Fibroblast of skin of scalp (primary cell): ENCODE measurements at places on chromosomes 6 and 20.

- DNase-seq, result no peak
Measured at GRCh38 chr6:112181130-112181529, 73.2 kb downstream of the LAMA4 start.

DNA sequence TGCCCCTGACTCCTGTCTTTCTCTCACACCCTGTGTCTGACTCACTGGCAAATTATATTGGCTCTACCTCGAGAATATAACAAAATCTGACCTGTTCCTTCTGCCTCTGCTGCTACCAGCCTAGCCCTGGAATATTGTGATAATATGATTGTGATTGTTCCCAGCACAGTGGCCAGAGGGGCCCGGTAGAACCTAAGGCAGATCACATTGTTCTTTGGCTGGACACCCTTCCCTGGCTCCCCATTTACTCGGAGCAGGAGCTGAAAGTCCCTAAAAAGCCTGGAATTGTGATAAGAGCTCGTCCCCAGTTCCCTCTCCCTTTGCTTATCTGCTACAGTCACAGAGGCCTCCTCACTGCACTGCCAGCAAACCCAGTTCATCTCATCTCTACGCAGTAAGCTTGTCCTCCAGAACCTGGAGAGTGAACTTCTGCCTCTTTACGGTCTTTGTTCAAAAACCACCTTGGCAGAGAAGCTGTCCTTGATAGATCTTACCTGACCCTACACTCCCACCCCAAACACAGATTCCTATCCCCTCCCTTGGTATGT is 21.8 kb downstream of the SERPINB6 start:
- no peak for DNase-seq

- DNase-seq, result no peak
Measured at GRCh38 chr6:3230256-3230882, 2.9 kb upstream of the TUBB2B start.

GRCh38 chr6:73514746-73515110 is 6.1 kb downstream of the EEF1A1 start:
- no peak for DNase-seq

DNA sequence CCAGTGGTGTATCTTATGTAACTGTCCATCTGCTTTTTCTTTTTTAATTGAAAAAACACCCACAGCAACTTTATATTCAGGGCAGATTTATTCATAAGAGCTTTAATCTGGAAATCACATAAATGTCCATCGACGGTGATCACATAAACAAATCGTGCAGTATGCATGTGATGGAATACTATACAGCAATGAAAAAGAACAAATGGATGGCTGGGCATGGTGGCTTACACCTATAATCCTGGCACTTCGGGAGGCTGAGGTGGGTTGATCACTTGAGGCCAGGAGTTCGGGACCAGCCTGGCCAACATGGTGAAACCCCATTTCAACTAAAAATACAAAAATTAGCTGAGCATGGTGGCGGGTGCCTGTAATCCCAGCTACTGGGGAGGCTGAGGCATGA is 39.1 kb downstream of the VSTM2L start:
- DNase-seq, result no peak

- DNase-seq, result no peak
Measured at GRCh38 chr6:27076116-27076515, 171.4 kb upstream of the PRSS16 start.

DNA sequence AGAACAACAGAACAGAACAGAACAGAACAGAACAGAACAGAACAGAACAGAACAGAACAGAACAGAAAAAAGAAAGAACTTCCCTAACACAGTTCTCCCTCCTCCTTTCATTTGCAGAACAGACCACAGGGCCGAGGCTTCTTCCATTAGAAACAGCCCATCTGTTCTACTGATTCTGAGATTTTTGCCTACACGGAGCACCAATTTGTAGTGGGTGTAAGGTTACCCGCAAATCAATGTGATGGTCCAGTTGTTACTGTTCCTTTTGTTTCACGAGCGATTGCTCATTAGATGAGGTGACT is 734 bp upstream of the OGFRL1 start:
- DNase-seq, result no peak

DNA sequence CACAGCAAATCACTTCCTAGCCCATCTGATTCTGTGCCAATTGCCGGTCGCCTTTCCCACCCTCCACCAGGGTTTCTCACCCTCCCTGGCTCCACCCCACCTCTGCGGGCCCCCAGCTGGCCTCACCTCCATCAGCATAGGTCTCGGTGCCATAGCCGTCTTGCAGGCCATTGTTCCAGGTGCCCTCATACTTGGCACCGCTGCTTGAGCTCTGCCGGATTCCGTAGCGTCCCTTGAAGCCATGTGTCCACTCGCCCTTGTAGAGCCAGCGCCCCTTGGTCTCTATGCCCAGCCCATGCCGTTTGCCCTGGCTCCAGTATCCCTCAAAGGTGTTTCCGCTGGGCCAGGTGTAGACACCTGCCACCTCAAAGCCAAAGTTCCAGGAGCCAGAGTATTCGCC is 787 bp downstream of the JPH2 start:
- DNase-seq, result no peak

DNA sequence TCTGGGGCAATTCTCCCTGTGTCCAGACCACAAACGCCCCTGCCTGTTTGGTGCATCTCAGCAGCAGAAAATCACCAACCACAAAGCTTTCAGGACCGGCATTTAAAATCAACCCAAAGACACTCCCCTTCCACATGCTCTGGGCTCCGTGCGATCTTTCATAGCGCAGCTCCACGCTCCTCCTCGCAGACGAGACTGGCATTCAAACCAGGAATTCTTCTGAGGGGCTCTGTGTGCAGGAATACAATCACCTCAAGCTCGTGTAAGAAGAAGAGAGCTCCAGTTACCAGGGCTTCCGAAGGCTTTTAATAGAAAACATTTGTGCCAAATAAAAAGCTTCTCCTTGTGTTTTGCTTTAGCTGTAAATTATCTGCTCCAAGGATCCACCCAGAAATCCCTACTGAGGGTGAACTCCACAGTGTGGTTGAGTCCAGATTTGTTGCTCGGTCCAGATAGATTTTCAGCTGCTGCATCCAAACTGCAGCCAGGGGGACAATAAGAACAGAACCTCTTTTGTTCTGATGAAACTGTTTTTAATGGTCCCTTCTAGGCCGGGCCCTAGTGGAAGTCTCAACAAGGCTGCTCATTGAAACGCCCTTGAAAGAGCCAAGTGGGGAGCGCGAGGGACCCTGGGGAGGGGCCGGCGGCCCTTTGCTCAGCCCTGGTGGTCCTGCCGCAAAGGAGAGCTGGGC is 16.4 kb upstream of the BMP7 start:
- DNase-seq, result no peak

GRCh38 chr6:32187009-32187709 is 2.8 kb downstream of the PBX2 start:
- DNase-seq, result no peak
